ENCODE measurements at places on chromosomes 11 and 22. TPM values are rescaled to one million over a fixed set of nuclear protein-coding genes. Genes with fewer than 3 reads are reported as not detected.

Gene EFCAB6
- 0.27 TPM for total RNA-seq

DNA sequence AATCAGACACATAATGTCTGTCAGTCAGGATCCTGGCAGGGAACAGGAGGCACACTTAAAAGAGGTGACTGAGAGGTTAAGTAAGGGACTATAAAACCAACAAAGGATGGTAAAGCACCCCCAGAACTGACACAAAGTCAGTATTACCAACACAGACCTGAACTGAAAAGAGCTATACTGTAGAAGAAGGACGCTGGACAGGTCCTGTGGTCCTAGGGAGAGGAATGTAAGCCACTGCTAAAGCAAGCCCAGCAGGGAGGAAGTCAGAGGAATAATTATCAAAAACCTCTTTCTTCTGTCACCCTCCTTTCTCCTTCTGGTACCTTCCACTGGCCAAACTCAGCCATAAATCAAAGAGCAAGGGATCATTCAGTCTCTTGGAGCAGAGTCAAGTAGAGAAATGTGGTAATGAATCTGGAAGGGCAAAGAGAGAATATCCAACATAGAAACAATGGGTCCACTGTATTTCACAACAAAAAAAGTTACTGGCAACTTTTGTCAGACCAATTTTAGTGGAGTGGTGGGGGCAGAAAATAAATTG is 33.4 kb upstream of the ANGPTL5 start:
- H3K4me3 ChIP-seq = no peak overlapping the region
- no peaks in the 10 kb centered on the region for H3K36me3 ChIP-seq
- no peaks in the 10 kb centered on the region for H3K27me3 ChIP-seq
- no peak for DNase-seq

DNA sequence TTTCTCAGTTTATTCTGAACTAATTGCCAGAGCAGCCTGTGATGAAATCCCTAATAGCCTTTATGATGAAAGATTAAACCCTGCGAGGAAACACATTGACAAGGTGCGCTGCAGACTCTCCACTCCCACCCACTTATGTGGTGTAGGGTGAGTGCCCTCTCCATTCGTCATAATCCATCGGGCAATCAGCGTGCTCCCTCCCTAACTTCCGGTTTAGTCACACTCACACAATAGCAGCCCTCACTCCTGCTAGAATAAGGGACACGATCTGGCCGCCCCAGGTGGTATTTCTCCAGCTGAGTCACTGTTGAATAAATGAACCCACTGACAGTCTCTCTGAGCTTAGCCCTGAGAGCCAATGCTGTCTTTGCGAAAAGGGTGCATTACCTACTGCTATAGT is 188.3 kb downstream of the OPCML start:
- H3K4me1 ChIP-seq = no peaks in the 10 kb centered on the region
- no peak overlapping the region for H3K4me3 ChIP-seq
- no peak overlapping the region for H3K27ac ChIP-seq
- no peaks in the 10 kb centered on the region for H3K27me3 ChIP-seq
- no peak for DNase-seq

DNA sequence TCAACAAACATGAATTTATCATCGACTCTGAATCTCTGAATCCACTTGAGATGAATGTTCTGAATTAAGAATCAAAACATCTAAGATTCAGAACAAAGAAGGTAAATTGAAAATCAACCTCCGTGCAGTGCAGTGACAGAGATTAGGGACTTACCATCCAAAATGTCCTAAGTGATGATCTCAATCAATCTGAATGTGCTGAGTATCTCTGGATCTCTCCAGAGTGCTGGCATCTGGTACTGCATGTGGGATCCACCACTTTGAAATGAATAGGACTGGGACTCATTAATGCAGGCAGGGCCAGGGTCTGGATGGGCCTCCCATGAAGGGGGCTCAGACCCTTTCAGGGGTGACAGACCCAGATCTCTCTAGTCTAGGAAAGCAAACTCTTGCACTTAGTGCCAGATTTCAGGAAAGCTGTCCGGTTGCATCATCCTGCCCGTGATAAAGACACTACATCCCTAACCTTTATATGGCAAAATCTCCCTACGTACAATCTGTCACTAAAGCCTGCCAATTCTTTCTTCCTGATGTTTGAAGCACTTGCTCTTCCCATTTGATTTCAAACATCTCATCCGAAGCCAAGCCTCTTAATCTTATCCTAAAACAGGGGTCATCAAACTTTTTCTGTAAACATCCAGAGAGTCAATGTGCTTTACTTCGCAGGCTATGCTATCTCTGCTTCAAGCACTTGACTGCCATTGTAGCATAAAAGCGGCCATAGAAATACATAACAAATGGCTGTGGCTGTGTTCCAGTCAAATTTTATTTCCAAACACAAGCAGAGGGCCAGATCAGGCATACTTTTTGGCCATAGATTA is 263.3 kb downstream of the LARGE1 start:
- H3K36me3 ChIP-seq = no peaks in the 10 kb centered on the region
- no peak for DNase-seq
- H3K27ac ChIP-seq = no peak overlapping the region
- no peaks in the 10 kb centered on the region for H3K27me3 ChIP-seq
- H3K4me1 ChIP-seq = no peaks in the 10 kb centered on the region
- H3K4me3 ChIP-seq = no peak overlapping the region

- peaks cover 15% of the 10 kb centered on the region for H3K4me1 ChIP-seq
- DNase-seq = no peak
- H3K36me3 ChIP-seq = no peaks in the 10 kb centered on the region
- H3K27ac ChIP-seq = no peak overlapping the region
- no peak overlapping the region for H3K4me3 ChIP-seq
- H3K27me3 ChIP-seq = peaks cover 7% of the 10 kb centered on the region
Measured at GRCh38 chr11:111598559-111598958, 3.7 kb upstream of the SIK2 start.

- H3K27me3 ChIP-seq = no peaks in the 10 kb centered on the region
- H3K36me3 ChIP-seq = no peaks in the 10 kb centered on the region
- DNase-seq = no peak
- peak overlapping the region; percentile 83 for H3K4me3 ChIP-seq
Measured at GRCh38 chr11:44096360-44097185, 1.1 kb downstream of the EXT2 start.

- peaks cover 3% of the 10 kb centered on the region for H3K4me1 ChIP-seq
- DNase-seq = no peak
- no peak overlapping the region for H3K4me3 ChIP-seq
- no peaks in the 10 kb centered on the region for H3K27me3 ChIP-seq
Measured at GRCh38 chr22:46892866-46893265, 130.4 kb downstream of the TBC1D22A start.

DNA sequence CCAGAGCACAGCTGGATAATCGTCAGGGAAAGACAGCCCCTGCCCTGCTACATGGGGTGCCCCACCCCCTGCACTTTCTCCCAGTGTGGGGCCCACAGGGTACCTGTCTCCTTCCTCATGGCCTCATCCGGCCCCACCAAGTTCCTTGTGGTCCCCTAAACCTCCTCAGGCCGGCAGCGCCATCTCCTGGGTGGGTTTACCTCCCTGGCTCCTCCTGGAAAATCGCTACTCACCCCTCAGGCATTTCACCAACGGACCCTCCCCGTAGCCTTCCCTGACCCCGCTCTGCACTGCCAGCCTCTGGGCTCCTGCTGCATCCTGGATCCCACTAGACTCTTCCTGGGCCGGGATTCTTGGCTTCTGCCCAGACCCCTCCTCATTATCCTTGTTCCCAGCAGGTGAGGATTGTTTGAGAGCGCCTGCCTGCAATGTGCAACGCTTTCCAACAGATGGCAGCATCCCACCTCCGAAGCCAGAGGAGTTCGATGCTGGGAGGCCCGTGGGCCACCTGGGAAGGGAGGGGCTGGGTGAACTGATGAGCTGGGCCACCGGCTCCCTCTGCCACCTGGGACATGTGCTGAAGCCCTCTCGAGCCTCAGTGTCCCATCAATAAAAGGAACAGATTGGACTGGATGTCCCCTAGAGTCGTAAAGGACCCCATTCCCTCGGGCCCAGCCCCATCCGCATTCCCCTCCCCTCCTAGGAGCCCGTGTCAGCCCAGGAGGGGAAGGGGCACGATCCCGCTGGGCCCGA is 44.2 kb upstream of the TTLL12 start:
- peak; percentile 75 for DNase-seq
- no peaks in the 10 kb centered on the region for H3K27me3 ChIP-seq
- no peak overlapping the region for H3K4me3 ChIP-seq
- H3K4me1 ChIP-seq = peaks cover 2% of the 10 kb centered on the region

DNA sequence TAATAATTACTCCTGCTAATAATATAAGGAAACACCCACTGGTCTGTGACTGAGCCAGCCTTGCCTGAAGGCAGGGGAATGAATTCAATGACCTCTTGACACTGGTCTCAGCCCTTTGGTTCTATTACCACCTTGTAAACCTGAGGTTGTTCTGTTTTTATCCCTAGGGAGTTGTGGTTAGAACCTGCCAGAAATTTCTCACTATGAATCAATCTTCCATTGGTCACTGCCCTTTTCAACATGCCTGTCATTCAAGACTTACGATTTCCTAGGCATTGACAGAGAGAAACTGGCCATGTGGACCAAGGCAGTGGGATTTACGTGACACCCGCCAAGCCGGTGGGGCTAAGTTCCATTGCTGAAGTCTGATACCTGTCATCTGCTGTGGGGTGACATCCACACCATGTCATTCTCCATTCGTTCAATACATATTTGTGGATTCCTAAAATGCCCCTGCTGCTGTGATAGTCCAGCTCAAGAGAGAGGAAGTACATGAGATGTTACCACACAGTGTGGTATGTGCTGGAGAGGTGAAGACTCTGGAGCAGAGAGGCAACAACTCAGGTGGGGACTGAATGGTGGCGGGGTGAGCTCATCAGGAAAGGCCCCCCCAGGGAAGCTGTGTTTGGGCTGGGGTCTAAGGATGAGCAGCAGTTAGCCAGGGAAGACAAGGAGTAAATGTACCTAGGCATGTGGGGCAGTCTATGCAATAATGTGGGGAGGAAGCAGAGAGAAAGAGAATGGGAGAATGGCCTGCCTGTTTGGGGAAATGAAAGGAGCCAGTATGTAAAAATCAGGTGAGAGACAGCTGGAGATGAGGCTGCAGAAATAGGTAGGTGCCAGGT is 15.2 kb upstream of the EHF start:
- H3K27ac ChIP-seq = no peak overlapping the region
- no peaks in the 10 kb centered on the region for H3K36me3 ChIP-seq
- no peak overlapping the region for H3K4me3 ChIP-seq
- DNase-seq = no peak

DNA sequence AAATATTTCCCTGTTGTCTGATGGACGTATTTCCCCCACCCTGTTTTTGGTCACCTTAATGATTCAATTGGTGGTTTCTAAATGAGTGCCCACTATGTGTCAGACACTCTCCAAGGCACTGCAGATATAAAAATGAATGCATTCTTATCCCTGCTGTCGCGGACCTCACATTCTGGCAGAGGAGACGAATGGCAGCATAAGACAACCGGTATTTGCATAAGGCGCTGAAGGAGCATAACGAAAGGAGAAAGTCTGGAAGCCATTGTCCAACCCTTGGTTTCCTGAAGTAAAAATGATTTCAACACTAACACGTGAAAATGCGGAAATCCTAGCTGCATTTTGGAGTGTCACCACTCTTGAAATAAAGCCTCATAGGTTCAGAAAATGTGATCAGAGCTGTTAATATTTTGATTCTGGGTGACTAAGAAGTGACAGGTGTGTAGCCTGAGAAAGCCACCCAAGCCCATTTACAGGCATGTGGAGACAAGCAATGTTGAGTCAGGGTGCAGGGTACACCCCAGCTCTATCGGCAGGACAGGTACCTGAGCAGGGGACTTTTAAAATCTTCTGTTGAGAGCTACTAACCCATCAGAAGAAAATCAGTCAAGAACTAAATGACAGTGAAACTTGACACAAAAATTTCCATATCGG is 10.1 kb upstream of the GAB2 start:
- no peak overlapping the region for H3K27ac ChIP-seq
- no peaks in the 10 kb centered on the region for H3K27me3 ChIP-seq
- H3K4me1 ChIP-seq = peaks cover 48% of the 10 kb centered on the region
- DNase-seq = peak; percentile 35

- no peak overlapping the region for H3K27ac ChIP-seq
- H3K4me3 ChIP-seq = no peak overlapping the region
- DNase-seq = no peak
- peaks cover 7% of the 10 kb centered on the region for H3K27me3 ChIP-seq
Measured at GRCh38 chr22:33035272-33035863, 22.8 kb downstream of the SYN3 start.

All from activated CD4-positive, alpha-beta memory T cell treated with anti-CD3 and anti-CD28 coated beads for 36 hours (primary cell).